ENCODE measurements at places on chromosomes 6 and 20.

DNA sequence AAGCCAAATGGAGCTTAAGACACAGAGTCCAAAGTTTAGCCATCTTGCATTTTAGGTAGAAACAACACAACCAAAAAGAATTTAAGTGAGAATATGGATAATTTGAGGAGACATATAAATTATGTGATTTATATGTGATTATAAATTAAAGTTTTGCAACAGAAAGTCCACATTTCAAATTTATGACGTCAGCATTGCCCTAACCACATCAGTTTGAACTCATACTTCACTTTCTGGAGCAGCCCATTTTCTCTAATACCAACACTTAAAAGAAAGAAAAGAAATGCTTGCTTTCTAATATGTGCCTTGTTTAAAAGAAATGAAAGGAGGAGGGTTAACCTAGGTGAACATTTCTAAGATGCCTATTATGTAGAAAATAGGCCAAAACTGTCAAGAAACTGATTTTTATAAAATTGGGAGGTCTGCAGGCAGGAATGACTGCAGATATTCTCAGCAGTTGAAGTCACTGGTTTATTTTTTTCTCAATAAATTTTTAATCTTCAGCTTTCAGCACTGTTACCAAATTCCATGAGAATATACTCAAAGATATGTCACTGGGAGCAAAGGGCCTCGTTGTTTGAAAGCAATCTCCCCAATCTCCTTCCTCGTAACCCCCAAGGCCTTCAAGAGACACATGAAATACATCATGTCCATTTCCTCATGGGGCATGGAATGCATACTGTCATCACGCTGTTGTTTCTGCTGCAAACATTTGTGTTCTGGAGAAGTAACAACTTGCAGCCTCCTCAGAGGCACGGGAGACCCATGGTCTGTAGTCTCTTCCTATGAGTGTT is 137.8 kb downstream of the SOD2 start:
- DNase-seq = no peak

GRCh38 chr6:110537208-110538123 is 61.1 kb upstream of the SLC22A16 start:
- no peak for DNase-seq

GRCh38 chr6:52725535-52726192 is 37.6 kb downstream of the GSTA2 start:
- DNase-seq = no peak

GRCh38 chr6:7108964-7109836 is 1.4 kb downstream of the RREB1 start:
- peak; percentile 78 for DNase-seq

All from coronary artery (tissue), 2 donors.